ENCODE measurements at places on chromosomes 6 and 20. TPM values are rescaled to one million over a fixed set of nuclear protein-coding genes. Genes with fewer than 3 reads are reported as not detected.

The FNDC11 gene
- total RNA-seq = 0.29 TPM

The OPRM1 gene
- total RNA-seq = not detected

The CLPSL2 gene
- total RNA-seq = not detected

The VWA7 gene
- 6.4 TPM for total RNA-seq
